Airway epithelial cell (primary cell): ENCODE measurements at places on chromosomes 16 and 17. TPM values are rescaled to one million over a fixed set of nuclear protein-coding genes. Genes with fewer than 3 reads are reported as not detected.

The SYCE1L gene
- total RNA-seq, result 0.65 and 3.2 TPM in 2 replicates

The TBC1D3H gene
- not detected in 2 replicates for total RNA-seq

The CIBAR2 gene
- total RNA-seq, result not detected in 2 replicates

The KRTAP9-4 gene
- total RNA-seq, result not detected in 2 replicates

The POLR3K gene
- total RNA-seq, result 9.4 and 11.3 TPM in 2 replicates

The SRCIN1 gene
- 0.42 TPM in 1 of 2 replicates, not detected in the other for total RNA-seq

The PSME3 gene
- 122 and 130 TPM in 2 replicates for total RNA-seq

The ADAD2 gene
- total RNA-seq, result not detected in 2 replicates

The CSH2 gene
- not detected in 2 replicates for total RNA-seq

The PHKG2 gene
- 17.9 and 19.8 TPM in 2 replicates for total RNA-seq

The TLCD2 gene
- total RNA-seq, result 2.7 and 5.0 TPM in 2 replicates

The PNMT gene
- total RNA-seq, result not detected in 2 replicates

The TNP2 gene
- total RNA-seq, result not detected in 2 replicates

The CPHXL2 gene
- total RNA-seq, result not detected in 2 replicates

The MEIOB gene
- not detected in 2 replicates for total RNA-seq

The PRAC2 gene
- total RNA-seq, result not detected in 2 replicates

The SYT17 gene
- 0.51 and 3.0 TPM in 2 replicates for total RNA-seq

The TMC8 gene
- total RNA-seq, result 0.46 and 0.85 TPM in 2 replicates

The GP1BA gene
- not detected in 2 replicates for total RNA-seq

The ELMO3 gene
- 33.8 and 39.6 TPM in 2 replicates for total RNA-seq

The SLC52A1 gene
- 0.35 and 0.70 TPM in 2 replicates for total RNA-seq

The DOC2A gene
- 0.71 TPM in 1 of 2 replicates, not detected in the other for total RNA-seq

The MLYCD gene
- total RNA-seq, result 1.6 and 2.4 TPM in 2 replicates

The SCGB1C2 gene
- not detected in 2 replicates for total RNA-seq

The TMEM208 gene
- 27.7 and 33.8 TPM in 2 replicates for total RNA-seq

The HSPB9 gene
- not detected in 2 replicates for total RNA-seq

The P2RX5 gene
- total RNA-seq, result 0.09 and 0.35 TPM in 2 replicates

The KRTAP4-9 gene
- not detected in 2 replicates for total RNA-seq

The DHRS7C gene
- total RNA-seq, result not detected in 2 replicates

The KRTAP1-5 gene
- total RNA-seq, result not detected in 2 replicates

The PIRT gene
- not detected in 2 replicates for total RNA-seq

The KRTAP4-3 gene
- total RNA-seq, result not detected in 2 replicates

The HLF gene
- 0.28 TPM in 1 of 2 replicates, not detected in the other for total RNA-seq

The CHRNE gene
- total RNA-seq, result 0.35 TPM in 1 of 2 replicates, not detected in the other

The NOXO1 gene
- 1.1 and 2.2 TPM in 2 replicates for total RNA-seq

The TM4SF5 gene
- not detected in 2 replicates for total RNA-seq

The ZPBP2 gene
- total RNA-seq, result 0.05 TPM in 1 of 2 replicates, not detected in the other

The HNF1B gene
- 0.05 and 0.21 TPM in 2 replicates for total RNA-seq

The UBALD1 gene
- total RNA-seq, result 8.1 and 13.3 TPM in 2 replicates

The MYL4 gene
- total RNA-seq, result not detected in 2 replicates

The NECAB2 gene
- 0.42 TPM in 1 of 2 replicates, not detected in the other for total RNA-seq

The ESRP2 gene
- total RNA-seq, result 55.9 and 76.4 TPM in 2 replicates

The SLFN14 gene
- not detected in 2 replicates for total RNA-seq

The CDR2L gene
- 19.4 and 27.5 TPM in 2 replicates for total RNA-seq

The EFCAB13 gene
- 0.56 TPM in 1 of 2 replicates, not detected in the other for total RNA-seq

The ANKRD13B gene
- total RNA-seq, result 8.6 and 17.5 TPM in 2 replicates

The AOC3 gene
- under 0.01 and 0.07 TPM in 2 replicates for total RNA-seq

The C17orf50 gene
- not detected in 2 replicates for total RNA-seq

The LLGL1 gene
- 36.0 and 44.9 TPM in 2 replicates for total RNA-seq

The C16orf46 gene
- total RNA-seq, result 0.21 TPM in 1 of 2 replicates, not detected in the other

The ALOX12B gene
- 1.1 and 3.5 TPM in 2 replicates for total RNA-seq

The PRR29 gene
- total RNA-seq, result 0.07 and 0.37 TPM in 2 replicates

The TMC5 gene
- total RNA-seq, result 0.21 and 0.46 TPM in 2 replicates

The CTCF gene
- 17.7 and 25.5 TPM in 2 replicates for total RNA-seq

The DPEP2 gene
- not detected in 2 replicates for total RNA-seq

The CDT1 gene
- total RNA-seq, result 55.9 and 56.5 TPM in 2 replicates

The CCDC92B gene
- total RNA-seq, result 0.07 TPM in 1 of 2 replicates, not detected in the other

The LITAFD gene
- not detected in 2 replicates for total RNA-seq
